ENCODE measurements at places on chromosomes 6 and 20. TPM values are rescaled to one million over a fixed set of nuclear protein-coding genes. Genes with fewer than 3 reads are reported as not detected.

- no peaks in the 10 kb centered on the region for H3K4me1 ChIP-seq
- H3K36me3 ChIP-seq, result peaks cover 1% of the 10 kb centered on the region
- no peak overlapping the region for H3K27ac ChIP-seq
- H3K27me3 ChIP-seq, result no peaks in the 10 kb centered on the region
- no peak for DNase-seq
- H3K4me3 ChIP-seq, result no peak overlapping the region
Measured at GRCh38 chr6:90338409-90338808, 41.8 kb upstream of the BACH2 start.

DNA sequence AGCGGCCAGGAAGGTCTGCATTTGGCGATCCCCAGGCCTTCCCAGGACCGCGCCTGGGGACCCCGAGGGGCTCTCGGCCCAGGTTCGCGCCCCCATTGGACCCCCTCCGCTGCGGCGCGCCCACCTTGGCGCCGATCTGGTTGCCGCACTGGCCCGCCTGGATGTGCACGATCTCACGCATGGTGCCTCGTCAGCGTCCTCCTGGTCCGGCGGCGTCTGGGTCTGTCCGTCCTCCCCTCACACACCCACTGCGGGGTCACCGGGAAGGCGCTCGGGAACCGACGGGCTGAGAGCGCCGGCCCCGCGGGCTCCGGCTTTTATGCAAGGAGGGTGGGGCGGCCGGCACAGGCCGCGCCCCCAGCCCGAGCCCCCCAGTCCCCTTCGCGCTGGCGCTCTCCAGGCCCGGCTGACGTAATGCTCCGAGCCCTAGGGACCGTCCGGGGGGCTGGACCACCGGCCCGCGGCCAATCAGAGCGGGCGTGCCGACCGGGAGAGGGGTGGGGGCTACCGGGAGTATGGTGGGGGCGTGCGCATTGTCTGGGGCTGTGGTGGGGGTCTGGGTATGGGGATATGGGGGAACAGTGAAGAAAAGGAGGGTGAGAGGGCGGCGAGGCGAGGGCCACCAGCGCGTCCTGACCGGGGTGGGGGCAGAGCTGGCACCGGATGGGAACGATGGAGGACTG is at the start of gene TUBB2B:
Gene TUBB2B (minus strand): TSS at position 291 of the 683 bp plus-strand sequence. CDS start 110 bp downstream, at position 181.
- peak within 1 kb of the TSS; percentile 87 for H3K27ac ChIP-seq
- no peak for DNase-seq
- H3K27me3 ChIP-seq, result no peaks in the 10 kb centered on the region

- H3K36me3 ChIP-seq, result no peaks in the 10 kb centered on the region
- no peaks in the 10 kb centered on the region for H3K27me3 ChIP-seq
- DNase-seq, result no peak
- H3K4me1 ChIP-seq, result peaks cover 2% of the 10 kb centered on the region
- H3K27ac ChIP-seq, result no peak overlapping the region
Measured at GRCh38 chr6:52975580-52975979, 19.5 kb downstream of the GSTA4 start.

DNA sequence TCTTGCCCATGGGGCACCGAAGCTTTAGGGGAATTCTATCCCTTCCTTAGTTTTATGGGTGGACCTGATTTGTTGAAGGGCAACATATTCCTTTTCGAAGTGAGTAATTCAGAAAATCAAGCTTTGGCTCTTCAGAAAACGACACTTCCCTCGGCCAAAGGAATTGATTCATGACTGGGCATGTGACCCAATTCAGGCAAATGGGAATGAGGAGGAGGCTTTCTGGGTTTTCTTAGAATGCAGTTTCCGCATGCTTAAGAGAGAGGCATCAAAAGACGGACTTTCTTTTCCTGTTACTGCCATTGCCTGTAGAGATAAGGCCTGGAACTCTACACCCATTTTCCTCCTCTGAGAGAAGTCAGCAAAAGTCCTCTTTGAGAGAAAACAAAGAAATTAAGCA is 179.5 kb downstream of the RFPL4B start:
- no peaks in the 10 kb centered on the region for H3K27me3 ChIP-seq
- H3K4me3 ChIP-seq, result no peak overlapping the region
- no peaks in the 10 kb centered on the region for H3K4me1 ChIP-seq
- H3K27ac ChIP-seq, result no peak overlapping the region
- no peaks in the 10 kb centered on the region for H3K36me3 ChIP-seq
- DNase-seq, result no peak

DNA sequence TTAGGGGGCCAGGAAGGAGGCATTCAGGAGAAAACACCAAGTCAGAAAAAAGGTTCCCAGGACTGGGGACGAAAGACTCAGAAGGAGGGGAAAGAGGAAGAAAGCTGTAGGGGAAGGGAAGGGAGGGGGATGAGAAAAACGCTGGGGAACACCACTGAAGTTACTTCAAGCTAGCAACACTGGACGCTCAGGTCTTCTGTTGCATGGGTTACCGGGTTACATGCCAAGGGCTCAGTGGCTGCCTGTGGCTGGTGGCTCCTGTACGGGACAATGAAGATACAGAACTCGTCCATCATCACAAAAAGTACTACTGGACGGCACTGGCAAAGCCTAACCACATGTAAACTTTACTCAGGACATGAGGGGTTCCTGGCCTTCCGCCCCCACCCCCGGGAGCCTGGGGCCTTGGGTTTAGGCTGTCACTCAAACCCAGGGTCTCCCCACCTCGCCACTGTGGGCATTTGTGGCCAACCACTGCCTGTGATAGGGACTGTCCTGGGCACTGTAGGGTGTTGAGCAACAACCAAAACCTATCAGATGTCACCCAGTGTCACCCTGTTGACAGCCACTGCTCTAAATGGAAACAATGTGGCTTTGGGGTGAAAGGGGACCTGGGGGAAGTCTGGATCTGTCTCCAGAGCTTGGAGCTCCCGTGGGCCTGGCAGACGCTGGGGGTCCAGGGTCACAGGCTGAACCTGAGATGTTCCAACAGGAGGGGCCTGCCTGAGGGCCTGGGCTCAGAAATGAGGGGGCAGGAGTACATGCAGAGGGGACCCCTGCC is 40.3 kb upstream of the CD93 start:
- no peaks in the 10 kb centered on the region for H3K27me3 ChIP-seq
- no peaks in the 10 kb centered on the region for H3K4me1 ChIP-seq
- H3K36me3 ChIP-seq, result no peaks in the 10 kb centered on the region
- H3K4me3 ChIP-seq, result no peak overlapping the region

DNA sequence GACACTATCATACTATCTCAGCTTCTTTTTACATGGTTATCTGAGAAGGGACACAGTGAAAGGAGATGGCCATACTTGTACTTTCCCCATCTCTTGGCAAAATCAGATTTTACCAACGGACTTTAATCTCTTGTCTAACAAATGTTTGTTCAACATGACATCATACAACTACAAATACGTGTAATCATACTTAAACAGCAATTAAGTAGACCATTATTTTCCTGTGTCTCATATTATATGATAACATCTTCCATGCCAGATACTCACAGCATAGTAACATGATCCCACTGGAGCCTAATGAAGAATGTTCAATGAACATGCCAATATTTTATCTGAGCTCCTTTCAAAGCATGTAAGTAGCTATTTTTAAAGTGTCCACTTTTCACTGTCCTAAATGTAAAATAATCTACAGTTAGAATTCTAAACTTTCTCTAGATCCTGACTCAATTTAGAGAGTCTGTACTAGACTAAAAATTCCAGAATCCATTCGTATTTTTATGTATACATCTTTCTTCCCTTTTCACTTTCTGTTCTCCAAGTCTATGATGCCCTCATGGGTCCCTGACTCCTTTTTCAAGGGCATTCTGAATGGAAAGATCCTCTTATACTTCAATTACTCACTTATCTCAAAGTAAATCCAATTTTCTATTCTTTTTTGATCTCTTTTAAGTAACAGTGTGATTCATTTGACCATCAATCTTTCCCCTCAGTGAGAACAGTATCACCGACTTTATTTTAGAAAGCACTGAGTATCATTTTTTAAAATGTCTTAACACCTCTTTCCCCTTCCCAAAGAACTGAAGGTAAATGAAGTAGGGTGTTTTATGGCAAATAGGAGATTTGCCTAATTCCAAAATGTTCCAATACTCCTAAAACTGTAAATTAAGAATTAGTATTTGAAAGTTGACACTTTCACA is 133.5 kb downstream of the CDK19 start:
- H3K27me3 ChIP-seq, result no peaks in the 10 kb centered on the region
- no peaks in the 10 kb centered on the region for H3K36me3 ChIP-seq
- DNase-seq, result no peak
- no peak overlapping the region for H3K4me3 ChIP-seq
- H3K27ac ChIP-seq, result no peak overlapping the region

DNA sequence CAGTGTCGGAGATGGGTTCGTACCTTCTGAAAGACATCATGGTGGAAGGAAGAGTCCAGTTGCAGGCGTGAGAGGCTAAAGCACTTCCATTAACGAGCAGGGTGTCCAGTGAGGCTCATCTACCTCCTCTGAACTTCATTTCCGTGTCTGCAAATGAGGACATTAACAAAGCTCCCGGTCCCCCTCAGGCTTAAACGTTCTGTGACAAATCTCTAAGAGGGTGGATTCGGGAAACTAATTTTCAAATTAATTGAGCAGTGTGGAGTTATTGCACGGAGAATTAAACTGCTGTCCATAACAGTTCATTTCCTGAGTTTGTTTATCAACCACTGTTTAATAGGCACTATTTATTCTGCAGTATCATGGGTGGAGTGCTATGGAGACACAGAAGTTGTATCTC is 68.2 kb downstream of the TRMT6 start:
- no peak for DNase-seq
- no peak overlapping the region for H3K4me3 ChIP-seq

The ZSCAN23 gene
- total RNA-seq, result 2.1 TPM

The CD40 gene
- not detected for total RNA-seq

- no peaks in the 10 kb centered on the region for H3K27me3 ChIP-seq
- H3K4me3 ChIP-seq, result peak overlapping the region; percentile 42
- H3K4me1 ChIP-seq, result peaks cover 11% of the 10 kb centered on the region
- no peak overlapping the region for H3K27ac ChIP-seq
- DNase-seq, result no peak
Measured at GRCh38 chr20:641516-641875, 11.5 kb downstream of the SRXN1 start.

DNA sequence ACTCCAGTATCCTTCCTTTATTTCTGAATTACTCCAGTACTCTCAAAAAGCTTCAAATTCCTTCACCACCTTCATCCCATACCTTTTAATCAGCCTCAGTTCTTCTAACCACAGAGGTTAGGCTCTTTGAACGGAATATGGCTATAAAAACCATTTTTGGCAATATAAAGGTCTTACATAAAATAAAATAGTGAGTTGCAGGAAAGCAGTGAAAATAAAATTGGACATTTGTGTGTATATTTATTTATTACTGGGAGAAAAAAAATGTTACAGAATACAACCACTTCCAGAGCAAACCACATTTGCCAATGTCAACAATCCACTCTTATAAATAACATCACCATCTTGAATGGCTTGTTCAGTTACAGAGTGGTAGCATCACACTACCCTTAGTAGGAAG is 7.7 kb downstream of the HDDC2 start:
- no peaks in the 10 kb centered on the region for H3K27me3 ChIP-seq
- H3K4me3 ChIP-seq, result no peak overlapping the region
- peaks cover 39% of the 10 kb centered on the region for H3K4me1 ChIP-seq
- DNase-seq, result no peak
- H3K36me3 ChIP-seq, result peaks cover 28% of the 10 kb centered on the region
- no peak overlapping the region for H3K27ac ChIP-seq

DNA sequence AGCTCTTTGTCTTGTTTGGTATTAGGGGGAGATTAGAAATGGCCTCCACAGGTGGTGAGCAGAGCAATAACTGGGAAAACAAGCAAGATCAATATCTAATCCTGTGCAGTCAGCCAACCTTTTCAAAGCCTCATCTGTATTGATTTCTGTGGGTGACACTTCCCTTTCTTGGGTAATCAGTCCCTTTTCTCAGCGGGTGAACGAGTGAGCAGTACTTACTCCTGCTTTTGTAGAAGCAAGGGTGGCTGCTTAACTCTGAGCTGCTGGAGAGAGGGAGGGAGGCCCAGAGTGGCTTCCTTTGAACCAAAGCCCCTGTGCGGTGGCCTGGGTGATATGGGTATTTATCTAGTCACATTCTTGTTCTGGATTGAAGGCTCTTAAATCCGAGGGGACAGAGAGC is 254.8 kb upstream of the CHD6 start:
- no peak overlapping the region for H3K27ac ChIP-seq
- H3K4me3 ChIP-seq, result no peak overlapping the region
- H3K4me1 ChIP-seq, result no peaks in the 10 kb centered on the region
- no peaks in the 10 kb centered on the region for H3K36me3 ChIP-seq
- no peaks in the 10 kb centered on the region for H3K27me3 ChIP-seq

The HFE gene
- 7.5 TPM for total RNA-seq

Data from chondrocyte (in vitro differentiated cells).